ENCODE measurements at places on chromosomes 16 and 17.

- no peak for DNase-seq
Measured at GRCh38 chr16:67149276-67150046, 1.3 kb downstream of the B3GNT9 start.

DNA sequence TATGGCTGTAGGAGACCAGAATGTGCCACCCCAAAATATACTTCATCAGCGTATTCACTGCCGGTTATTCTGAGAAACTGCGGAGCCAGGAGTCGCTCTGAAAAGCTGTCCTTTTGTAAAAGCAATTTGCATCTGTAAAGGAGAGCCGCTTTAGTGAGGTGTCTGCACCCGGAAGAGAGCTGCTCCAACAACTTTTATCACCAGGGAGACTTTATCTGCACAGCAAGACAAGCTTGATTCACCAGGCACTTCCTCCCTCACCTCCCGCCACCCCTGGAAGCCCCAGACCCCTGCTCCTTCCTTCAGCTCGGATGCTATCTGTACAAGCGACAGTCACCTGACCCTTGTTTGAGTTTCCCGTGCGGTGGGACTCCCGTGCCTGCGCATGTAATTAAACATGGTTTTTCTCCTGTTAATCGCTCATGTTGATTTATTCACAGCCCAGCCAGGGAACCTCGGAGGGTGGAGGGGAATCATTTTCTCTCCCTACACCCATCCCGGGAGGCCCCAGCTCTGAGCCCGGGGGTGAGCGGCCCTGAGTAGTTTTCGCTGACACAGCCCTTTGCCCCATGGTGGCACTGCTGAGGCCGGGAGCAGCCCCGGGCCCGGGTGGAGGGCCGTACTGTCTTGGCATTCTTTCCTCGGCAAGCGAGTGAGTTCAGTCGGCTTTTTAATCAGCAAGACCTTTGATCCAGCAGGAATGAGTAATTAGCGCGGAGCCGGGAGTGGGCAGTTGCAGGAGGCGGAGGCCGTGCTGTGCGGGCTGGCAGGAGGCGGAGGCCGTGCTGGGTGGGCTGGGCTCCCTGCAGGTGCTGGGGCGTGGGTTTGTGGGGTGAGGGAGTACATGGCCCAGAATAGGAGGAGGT, 222.7 kb upstream of the CIBAR2 start:
- DNase-seq = no peak

GRCh38 chr17:73380439-73381106, 68.8 kb upstream of the CDC42EP4 start:
- no peak for DNase-seq

GRCh38 chr17:7856011-7856810, 1.1 kb downstream of the NAA38 start:
- DNase-seq = no peak

DNA sequence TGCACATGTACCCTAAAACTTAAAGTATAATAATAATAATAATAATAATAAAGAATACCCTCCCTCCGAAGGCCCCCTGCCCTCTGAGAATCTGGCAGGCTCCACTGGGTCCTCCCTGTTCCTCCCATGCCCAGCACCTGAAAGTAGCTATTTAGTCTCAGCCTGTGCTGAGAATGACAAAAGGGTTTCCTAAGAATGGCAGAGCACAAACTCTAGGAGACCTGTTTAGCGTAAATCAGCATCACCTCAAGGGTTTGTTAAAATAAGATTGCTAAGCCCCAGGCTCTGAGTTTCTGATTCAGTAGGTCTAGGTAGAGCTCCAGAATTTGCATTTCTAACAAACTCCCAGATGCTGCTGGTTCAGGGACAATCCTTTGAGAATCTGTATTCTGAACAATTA, 606.8 kb upstream of the CDH11 start:
- DNase-seq = no peak

DNA sequence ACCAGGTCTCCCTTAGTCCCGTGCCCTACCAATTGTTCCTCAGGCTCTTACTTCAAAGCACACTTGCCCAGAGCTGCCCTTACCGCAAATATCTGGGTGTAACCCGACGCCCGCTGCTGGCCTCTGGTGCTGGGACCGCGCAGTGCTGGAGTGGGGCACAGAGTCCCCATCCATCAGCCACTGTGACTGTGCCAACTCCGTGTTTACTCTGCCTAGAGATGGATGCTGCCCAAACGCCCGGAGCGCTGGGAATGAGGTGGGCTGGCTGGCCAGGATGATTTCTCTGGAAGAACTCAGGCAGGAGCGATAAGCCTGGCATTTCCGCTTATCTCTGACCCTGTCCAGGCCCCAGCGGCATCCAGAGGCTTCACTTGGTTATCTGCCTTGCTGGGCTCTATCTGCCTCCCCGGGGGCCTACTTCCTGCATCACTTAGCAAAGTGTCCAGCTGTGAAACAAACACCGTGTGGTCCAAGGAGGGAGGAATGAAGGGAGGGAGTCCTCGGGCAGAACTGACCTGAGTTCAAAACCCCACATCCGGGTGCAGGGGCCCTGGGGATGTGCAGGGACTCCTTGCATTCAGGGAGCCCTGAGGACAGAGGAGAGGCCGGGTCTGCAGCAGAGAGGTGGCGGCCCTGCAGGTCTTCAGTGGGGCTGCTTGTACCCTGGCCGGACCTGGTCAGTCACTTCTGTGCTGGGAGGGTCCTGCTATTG, 9.4 kb upstream of the MYLK3 start:
- DNase-seq = no peak

DNA sequence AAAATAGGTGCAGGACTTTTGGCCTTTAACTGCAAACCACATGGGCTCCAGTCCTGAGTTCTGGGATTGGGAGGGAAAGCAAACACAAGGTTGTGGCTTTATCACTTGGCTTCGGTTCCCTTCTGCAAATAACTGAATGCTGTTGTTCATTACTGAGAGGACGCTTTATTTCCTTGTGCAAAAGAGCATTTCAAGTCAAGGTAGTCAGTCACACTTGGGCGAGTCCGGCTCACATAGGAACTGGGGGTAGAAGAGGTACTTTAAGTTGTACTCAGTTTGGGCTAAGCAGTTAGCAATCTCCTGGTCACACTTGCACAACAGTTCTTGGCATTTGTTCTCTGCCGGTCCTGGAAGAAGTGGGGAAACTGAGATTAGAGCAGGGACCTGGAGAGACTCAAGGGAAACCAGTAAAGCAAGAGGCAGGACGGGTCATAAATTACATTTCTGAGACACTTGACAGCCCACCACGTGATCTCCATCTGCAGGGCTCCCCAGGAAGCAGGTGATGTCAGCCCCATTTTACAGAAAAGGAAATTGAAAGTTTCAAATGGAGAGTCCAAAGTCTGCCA, 21.6 kb downstream of the PLA2G10 start:
- no peak for DNase-seq
